Fibroblast of villous mesenchyme (primary cell): ENCODE measurements at places on chromosomes 5 and 9. TPM values are rescaled to one million over a fixed set of nuclear protein-coding genes. Genes with fewer than 3 reads are reported as not detected.

The AQP7 gene
- not detected in 2 replicates for total RNA-seq

The LRRC70 gene
- total RNA-seq, result 0.64 and 1.3 TPM in 2 replicates

GRCh38 chr5:1435369-1435768, 9.9 kb downstream of the SLC6A3 start:
- no peak for DNase-seq

DNA sequence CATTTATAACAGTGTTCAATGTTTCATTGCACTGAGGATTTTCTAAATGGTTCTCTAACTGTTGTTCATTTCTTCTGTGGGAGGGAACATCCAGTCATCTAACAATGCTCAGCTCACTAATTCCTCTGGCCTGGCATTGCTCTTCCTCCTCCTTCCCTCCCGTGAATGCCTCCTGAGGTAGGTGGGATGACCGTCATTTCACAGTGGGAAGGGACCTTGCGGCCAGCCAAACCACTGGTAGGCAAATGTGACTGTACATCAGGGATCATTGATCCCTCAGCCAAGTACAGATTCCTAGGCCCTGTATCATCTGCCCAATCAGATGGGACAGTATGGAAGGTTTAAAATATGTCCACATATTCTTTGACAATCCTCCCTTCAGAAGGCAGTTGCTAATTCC, 23.7 kb upstream of the VDAC1 start:
- no peak for DNase-seq

The BTNL9 gene
- not detected in 2 replicates for total RNA-seq

DNA sequence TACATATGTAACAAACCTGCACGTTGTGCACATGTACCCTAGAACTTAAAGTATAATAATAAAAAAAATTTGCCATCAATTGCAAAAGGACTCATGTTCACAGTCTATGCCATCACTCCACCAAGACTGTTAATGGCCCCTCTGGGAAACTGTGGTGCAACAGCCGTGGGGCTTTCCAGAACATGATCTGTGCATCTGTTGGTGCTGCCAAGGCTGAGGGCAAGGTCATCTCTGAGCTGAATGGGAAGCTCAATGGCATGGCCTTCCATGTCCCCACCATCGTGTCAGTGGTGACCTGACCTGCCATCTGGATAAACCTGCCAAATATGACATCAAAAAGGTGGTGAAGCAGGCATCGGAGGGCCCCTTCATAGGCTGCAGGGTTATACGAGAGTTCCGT, 33.4 kb upstream of the AGXT2 start:
- DNase-seq, result no peak

The FAM153A gene
- total RNA-seq, result not detected in 2 replicates

The BTNL3 gene
- total RNA-seq, result not detected in 2 replicates

- no peak for DNase-seq
These were observed 226.9 kb downstream of the MAN2A1 start for GRCh38 chr5:109916481-109917153.

DNA sequence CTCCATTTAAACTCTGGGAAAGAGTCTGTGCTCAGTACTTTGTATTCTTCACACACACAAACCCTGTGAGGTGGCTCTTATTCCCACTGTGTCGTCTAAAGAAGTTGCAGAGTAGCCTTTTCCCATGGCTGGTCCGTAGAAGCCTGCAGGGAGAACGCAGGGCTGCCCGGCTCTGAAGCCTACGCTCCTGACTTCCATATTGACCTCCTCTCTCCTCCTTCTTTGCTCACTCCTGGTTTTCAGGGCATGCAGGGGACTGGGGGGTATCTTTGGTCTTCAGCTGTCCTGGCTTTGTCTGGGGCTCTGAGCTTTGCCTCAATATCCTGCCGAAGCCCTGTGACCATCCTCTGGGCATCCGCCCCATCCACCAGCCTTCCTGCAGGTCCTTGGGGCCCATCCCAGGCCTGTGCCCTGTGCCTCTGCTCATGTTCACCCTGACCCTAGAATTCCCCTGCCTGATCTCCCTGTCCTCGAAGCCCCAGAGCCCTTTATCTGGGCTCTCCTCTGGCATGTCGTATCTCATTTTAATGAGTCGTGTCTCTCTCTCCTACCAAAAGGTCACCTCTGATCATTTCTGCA, 83.8 kb upstream of the FSTL4 start:
- DNase-seq, result no peak

DNA sequence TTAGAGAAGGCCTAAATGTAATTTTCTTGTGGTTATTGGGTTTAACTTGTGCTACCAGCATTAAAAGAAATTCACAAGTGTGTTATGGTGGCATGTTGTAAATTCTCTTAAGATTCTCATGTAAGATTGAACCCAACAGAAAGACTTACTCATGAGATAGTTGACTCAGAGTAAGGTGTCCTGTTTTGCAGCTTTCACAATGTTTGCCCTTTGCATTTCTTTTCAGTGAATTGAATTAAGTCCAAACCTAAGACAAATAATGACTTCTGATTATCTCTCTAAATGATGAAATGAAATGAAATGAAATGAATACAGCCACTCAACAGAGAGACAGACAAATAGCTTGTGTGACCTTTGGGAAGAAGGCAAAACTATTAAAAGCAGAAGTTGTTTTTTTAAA, 1696.9 kb upstream of the WWC1 start:
- DNase-seq, result no peak

The SNCB gene
- not detected in 2 replicates for total RNA-seq

DNA sequence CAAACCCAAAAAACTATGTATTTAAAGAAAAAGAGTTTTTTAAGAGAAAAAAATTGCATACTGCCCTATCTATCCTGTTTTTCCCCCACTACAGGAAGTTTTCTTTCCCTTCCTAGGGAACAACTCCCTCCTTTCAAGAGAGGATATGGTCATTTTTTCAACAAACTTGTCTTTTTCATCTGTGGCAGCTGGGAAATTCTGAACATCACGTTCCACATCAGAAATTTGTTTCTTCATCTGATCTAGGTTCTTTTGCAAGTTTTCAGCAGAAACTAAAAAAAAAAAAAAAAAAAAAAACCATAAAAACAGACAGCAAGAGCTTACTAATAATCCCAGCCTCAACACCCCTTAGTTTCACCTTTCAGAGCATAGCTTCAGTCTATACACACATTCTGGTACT, 38.5 kb downstream of the PCDHGC5 start:
- no peak for DNase-seq

The CDX1 gene
- total RNA-seq, result under 0.01 and 0.64 TPM in 2 replicates

DNA sequence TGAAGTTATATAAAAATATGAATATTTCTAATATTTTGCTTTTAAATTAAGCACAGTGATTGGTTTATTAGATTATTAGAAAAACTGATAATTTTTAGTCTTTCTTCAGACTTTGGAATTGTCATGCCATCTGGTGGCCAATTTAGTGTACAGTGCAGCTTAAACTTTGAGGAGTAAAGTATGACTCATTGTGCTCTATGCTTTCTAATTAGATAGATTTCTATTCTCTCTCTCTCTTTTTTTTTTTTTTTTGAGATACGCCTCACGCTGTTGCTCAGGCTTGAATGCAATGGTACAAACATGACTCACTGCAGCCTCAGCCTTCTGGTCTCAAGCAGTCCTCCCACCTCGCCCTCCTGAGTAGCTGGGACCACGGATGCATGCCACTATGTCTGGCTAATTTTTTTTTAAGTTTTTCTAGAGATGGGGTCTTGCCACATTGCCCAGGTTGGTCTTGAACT, 42.1 kb upstream of the GPR21 start:
- peak; percentile 83 for DNase-seq

The GDF9 gene
- not detected in 2 replicates for total RNA-seq

The IL5 gene
- not detected in 2 replicates for total RNA-seq

DNA sequence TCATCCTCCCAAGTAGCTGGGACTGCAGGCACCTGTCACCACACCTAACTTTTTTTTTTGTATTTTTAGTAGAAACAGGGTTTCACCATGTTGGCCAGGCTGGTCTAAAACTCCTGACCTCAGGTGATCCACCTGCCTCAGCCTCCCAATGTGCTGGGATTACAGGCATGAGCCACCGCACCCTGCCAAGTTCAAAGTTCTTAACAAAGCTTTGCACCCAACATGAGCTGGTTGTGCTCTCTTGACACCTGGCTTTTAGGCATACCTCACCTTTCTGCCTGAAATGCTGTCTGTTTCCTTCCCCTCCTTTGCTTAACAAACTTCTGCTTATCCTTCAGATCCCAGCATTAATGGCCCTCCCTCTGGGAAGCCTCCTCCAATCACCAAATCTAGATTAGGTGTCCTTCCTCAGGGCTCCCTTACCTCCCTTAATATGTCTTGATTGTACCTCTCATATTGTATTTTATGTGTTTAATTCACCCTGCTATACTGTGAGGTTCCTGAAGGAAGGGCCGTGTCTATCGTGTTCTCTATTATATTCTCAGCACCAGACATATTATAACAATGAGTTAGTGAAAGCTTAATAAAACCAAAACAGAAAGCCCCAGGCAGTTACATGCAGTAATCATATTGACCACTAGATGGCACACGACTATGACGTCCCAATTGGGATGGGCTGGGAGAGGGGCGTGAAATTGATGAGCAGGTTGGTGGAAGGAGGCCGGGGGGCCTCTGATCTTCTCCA, 62.9 kb upstream of the PPARGC1B start:
- peak; percentile 25 for DNase-seq

GRCh38 chr9:113343732-113344231, 3.7 kb upstream of the WDR31 start:
- DNase-seq, result peak; percentile 79

GRCh38 chr5:54514291-54514690, 3.3 kb upstream of the SNX18 start:
- no peak for DNase-seq

DNA sequence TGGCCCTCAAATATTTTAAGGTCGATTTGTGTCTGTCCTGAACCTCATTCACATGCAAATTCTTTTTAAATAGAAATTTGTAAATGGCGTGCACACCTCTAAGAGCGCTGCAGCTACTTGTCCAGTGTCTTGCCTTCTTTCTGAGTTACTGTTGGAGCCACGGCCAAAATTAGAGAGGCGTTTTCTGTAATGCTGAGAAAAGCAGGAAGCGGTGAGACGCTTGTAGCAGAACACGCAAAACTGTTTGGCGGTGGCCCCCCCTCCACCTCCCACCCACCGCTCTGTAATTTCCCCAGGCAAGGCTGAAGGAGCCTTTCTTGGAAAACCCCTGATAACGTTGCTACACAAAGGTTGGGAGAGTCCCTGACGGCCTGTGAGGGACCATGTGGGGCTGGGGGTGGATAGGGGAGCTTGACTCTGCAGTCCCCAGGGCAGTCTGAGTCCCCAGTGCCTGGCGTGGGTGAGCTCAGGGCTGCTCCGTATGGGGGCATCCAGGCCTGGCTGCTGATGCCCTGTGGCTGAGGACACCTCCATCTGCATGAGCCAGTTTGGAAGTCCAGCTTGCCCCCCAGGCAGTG, 96.5 kb downstream of the GADD45G start:
- DNase-seq, result no peak

The BTNL8 gene
- not detected in 2 replicates for total RNA-seq

DNA sequence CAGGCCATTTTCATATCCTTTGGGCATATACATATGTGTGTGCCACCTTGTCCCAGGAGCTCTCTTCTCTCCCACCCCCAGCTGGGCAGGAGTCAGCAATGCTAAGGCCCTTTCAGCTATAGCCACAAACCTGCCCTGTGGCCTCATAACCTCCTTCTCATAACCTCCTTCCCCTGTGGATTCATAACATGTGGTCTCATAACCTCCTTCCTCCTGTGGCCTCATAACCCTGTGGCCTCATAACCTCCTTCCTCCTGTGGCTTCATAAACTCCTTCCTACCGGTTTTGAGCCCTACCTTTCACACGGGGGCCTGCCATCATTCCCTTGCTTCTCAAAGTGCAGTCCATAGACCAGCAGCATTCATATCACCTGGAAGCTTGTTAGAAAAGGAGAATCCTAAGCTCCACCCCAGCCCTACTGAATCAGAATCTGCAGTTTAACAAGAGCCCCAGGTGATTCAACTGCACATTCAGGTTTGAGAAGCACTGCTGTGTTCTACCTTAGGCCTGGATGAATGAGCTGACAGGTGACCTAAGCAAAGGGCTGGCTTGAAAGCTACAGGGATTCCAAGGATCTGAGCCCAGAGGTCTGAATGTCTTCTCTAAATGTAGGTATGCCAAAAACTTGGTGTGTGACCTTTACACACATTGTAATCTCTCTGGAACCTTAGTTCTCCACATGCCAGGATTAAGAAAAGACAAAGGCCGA, 41.9 kb upstream of the PLPP6 start:
- DNase-seq, result no peak

GRCh38 chr5:9082996-9083395, 462.9 kb downstream of the SEMA5A start:
- peak; percentile 47 for DNase-seq

The KIF20A gene
- 30.6 and 60.0 TPM in 2 replicates for total RNA-seq

- no peak for DNase-seq
These were observed 162.1 kb downstream of the CCDC192 start for GRCh38 chr5:127865273-127865672.

GRCh38 chr9:129863059-129863690, 27.9 kb downstream of the USP20 start:
- peak; percentile 85 for DNase-seq

The TRIP13 gene
- total RNA-seq, result 16.8 and 29.8 TPM in 2 replicates

DNA sequence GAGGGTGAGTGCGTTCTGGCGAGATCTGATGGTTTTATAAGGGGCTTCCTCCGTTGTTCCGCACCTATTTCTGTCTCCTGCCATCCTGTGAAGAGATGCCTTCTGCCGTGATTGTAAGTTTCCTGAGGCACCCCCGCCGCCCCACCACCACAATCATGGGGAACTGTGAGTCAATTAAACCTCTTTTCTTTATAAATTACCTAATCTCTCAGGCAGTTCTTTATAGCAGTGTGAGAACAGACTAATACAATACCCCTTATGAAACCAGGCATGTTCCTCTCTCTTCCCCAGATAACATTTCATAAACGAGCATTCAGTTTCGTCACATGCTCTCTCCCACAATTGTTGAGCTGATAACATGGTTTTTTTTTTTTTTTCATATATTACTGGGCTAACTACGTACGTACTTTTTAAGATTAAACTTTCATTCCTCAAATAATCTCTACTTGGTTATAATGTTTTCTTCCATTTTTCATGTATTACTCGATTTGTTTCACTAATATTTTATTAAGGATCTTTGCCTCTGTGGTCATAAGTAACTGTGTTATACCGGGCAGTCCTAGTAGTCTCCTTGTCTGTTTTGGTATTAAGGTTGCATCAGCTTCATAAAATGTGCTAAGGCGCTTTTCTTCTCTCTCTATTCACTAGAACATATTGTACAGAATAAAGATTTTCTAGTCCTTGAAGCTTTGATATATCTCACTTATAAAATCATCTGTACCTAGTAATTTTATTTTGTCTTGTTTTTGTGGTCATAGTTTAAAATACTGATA, 64.9 kb upstream of the MVB12B start:
- no peak for DNase-seq
